ENCODE measurements at places on chromosomes 5 and 9. TPM values are rescaled to one million over a fixed set of nuclear protein-coding genes. Genes with fewer than 3 reads are reported as not detected.

GRCh38 chr5:14552017-14552416, 29.6 kb upstream of the OTULINL start:
- no peak for ATAC-seq

DNA sequence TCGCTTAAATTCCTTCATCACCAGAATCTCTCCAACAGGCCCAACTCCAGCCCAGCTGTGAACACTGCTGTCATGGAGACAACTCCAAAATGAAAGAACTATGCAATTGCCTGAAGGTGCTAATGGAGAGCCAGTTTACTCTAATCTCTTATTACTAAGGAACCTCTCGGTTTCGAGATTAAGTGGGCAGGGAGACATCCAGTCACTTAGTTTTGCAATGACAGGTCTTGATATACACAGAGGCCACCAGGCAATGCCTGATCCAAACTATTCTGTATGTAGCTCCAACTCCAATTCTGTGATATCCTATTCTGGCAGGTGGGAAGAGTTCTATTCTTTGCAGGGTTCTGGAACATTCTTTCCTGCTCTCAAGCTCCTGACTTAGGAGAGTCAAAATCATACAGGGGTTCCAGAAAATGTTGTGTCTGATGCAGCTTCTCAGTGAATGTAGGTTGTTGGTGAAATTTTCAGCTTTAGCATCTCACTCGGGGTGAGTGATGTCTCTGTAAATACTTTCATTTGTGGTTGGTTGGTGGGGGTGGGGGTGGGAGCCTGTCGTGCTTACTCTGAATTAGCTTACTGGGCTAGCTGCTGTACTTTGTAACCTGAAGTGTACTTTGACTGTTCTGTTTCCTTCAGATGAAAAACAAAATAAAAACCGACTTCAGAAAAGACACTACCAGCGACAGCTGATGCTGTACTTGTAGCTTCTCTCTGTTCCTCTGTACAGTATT, 170.9 kb downstream of the PALM2AKAP2 start:
- ATAC-seq: no peak

- no peak for ATAC-seq
Observed at GRCh38 chr9:79000230-79001002, 571.3 kb upstream of the TLE4 start.

DNA sequence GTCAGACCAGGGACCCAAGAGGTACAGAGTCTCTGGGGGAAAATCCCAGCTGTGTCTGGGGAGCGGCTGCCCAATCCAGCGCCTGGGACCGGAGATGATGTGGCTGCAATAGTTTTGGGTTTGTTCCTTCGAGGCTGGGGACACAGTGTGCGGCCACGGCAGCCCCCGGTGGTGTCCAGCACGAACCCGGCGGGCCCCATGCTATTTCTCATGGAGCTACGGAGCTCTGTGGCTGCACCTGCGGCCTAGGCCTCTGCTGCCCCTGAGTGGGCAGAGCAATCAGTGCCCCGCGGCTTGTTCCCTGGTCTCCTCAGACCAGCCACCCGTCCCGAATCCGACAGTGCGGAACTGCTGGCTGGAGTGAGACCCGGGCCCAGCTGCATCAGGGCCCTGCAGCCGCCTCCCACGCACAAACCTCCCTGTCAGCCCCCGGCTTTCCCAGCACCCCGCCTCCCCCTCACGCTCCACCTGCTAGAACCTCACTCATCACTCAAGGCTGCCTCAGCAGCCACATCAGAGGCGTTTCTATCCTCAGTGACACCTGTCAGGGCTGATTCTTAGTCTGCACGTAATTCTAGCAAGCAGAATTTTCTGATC, 29.0 kb downstream of the SARDH start:
- no peak for ATAC-seq

DNA sequence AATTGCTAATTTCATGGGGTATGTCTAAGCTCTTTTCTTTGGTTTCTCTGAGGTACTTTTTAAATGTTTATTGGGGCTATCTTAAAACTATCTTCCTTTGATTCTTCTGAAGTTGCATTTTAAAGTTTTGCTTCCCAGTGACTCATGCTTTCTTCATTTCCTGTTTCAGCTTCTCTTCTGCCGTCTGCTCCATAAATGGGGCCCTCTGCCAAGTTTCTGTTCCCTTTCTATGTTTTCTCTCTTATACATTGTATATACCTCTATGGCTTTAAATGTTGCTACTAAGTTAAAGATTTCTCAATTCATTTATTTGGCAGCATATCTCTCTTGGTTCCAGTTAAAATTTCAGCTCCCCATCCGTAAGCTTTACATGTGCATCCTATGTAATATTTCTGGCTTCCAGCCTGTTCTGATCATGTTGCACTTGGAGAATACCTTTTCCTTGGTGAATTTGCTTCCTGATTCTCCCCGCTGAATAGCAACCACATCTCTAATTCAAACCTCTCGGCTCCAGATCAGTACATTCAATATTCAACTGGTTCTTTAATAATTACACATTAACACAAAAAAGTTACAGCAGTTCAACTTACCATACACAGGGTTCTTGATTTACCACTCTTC, 125.3 kb downstream of the ST8SIA4 start:
- ATAC-seq: no peak

- no peak for ATAC-seq
Observed at GRCh38 chr5:94188725-94189124, 429.7 kb downstream of the KIAA0825 start.

DNA sequence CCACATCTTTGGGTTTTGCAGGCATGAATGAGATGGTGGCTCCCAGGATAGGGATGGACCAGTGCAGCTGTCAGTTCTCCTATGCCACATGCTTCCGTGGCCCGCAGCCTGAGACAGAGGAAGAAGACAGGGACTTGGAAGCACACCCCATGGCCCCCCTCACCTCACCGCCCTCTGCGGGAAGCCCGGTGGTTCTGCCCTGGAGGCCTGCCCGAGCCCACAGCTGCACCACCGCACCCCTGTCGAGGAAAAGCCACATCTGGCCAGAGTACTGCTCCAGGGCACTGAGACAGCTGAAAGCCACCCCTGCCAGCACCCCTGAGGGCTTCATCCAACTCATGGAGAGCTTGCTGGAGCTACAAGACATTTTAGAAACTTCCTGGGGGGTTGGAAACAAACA, 7.6 kb upstream of the TRMT10B start:
- ATAC-seq: no peak

DNA sequence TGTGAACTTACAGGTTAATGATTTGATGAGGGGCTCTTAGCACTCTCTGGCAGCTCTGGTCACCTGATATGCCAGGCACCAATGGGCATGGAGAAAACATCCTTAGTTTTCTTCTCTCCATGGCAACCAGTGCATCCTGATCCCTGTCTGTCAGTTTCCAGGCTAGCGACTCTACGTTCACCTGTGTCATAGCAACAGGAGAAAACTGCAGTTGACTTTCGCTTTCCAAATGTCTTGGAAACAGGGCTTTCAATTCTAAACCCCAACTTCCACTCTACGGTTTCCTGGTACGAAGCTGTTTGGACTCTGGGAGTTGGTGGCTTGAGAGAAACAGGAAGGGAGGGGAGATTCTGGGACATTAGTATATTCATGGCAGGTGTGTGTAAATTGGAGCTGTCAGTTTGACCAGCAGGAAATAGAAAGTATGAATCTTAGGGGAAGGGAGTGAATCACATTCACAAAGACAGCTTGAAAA, 74.4 kb downstream of the SLC28A3 start:
- no peak for ATAC-seq

GRCh38 chr9:134295101-134295745, 31.0 kb upstream of the RXRA start:
- ATAC-seq: no peak

GRCh38 chr5:6712142-6712576, 1.1 kb upstream of the TENT4A start:
- ATAC-seq: no peak

DNA sequence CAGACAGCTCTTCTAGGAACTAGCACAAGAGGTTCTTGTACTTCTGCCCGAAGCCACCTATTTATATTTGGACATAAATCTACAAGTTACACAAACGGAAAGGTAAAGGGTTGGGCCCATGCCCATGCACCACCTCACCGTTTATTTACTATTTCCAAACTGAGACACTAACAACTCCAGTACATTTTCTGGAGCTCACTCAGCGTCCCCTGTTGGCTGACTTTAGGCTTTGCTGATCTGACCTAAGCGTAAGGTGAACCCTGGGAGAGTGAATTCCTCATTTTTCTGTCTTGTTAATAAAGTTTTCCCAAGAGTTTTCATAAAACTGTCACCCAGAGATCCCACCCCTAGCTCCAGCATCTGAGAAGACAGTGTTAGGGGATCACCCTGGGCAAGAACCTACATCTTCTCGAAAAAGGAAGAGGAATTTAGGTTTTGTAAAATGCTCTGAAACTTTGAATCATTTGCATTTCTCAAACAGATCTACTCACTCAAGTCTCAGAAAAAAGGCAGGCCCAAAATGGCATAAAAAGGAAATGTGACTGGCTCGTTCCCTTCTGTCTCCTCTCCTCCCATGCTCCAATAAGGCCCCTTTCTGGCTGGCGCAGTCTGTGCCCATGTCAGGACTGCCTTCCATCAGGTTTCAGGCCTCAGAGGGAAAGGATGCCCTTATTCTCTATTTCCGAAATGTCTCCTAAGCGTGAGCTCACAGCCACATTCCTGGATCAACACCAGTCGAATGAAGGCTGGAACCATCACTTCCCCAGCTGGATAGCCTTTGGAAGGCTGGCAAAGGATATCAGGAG, 201.3 kb downstream of the FANCC start:
- peak; percentile 5 for ATAC-seq

- ATAC-seq: no peak
Observed at GRCh38 chr5:135237748-135238103, 161.3 kb downstream of the MACROH2A1 start.

DNA sequence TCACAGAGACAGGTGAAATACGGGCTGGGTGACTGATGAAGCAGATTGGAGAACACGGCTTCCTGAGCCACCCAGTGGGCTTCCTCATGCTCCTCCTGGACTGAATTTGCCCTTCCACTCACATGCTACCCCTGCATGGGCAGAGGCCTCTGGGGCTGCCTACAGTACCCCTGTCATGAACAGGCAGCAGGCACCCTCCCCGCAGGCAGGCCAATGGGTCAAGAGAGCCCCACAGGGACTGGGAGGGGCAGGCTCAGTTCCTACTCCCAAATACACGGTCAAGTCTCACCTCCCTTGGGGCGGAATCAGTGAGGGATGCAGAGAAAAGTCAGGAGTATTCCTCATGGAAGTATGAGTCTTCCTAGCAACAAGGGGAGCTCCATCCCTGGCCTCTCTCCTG, 48.6 kb upstream of the ZBTB43 start:
- no peak for ATAC-seq

DNA sequence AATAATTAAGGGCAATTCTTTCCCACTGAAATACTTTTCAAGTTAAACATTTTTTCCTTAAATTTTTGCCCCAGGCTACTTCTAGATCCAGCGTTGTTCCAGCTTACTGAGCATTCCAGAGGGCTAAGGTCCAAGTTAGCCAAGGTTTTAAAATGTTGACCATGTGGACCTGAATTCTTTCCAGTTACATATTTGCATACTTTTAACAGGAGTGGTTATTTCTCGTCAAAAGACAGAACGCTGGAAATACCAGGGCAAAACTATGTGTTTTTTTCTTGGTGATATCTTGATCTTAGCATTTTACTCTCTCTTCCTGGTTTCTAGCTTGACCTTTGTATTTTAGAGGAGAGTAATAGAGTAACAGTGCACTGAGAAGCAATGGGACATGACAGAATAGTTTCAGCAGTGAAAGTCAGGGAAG, 32.8 kb downstream of the TMC1 start:
- peak; percentile 67 for ATAC-seq

- ATAC-seq: no peak
Observed at GRCh38 chr9:117705386-117705785, 1.2 kb downstream of the TLR4 start.

DNA sequence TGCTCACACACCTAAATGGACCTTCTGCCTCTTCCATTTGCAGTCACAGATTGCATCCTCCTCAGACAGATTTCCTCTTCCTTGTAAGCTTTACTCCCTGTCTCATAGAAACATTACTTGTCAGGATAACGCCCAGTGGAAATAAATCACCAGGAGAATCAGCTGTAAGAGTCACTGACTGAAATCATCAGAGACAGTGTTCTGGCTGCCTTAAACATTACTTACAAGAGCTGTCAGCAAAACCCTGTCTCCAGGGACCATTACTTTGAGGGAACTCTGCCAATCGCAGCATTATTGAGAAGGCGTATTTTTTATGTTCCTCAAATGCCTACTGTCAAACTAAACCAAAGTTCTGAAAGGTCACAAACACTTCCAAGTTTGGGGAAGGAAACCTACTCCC, 5.9 kb downstream of the DPYSL3 start:
- ATAC-seq: peak; percentile 53

GRCh38 chr9:76223749-76224340, 170.4 kb downstream of the RFK start:
- peak; percentile 57 for ATAC-seq

- ATAC-seq: no peak
Observed at GRCh38 chr5:136906545-136906944, 541.2 kb upstream of the TRPC7 start.

DNA sequence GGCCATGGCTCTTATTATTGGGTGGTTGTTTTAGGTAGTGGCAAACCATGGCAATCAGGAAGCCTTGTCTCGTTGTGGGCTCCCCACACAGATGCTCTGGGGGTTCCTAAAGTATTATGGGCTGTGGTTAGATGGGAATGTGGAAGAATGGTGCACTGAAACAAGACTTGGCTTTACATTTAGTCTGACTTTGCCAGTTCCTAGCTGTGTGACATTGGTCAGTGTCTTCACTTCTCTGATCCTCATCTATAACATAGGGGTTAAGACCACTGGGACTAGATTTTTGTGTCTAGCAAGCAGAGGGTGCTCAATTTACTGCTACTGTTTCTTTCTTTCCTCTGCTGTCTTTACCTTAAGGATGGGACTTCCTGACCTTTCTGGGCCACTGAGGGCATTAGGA, 149.5 kb downstream of the HSPA4 start:
- ATAC-seq: no peak

DNA sequence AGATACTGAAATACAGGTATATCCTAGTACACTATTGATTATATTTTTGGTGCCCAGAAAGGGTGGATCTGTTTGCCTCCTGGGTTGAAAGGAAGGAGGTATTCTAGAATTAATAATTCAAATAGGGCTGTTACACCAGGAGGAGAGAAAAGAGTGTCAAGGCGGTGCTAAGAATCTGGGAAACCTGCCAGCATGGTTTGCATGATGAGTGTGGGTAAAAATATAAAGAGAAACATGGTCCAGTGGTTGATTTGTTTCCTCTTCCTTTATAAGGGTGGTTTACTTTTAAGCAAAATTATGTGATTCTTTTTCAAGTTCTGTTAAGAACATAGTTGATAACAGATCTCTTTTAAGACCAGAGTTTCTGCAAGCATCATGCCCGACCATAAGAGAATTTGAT, 69.4 kb upstream of the NFIB start:
- no peak for ATAC-seq

The LOX gene
- total RNA-seq: 2.8 TPM

The SYNPO gene
- 31.6 TPM for total RNA-seq

The RNF183 gene
- total RNA-seq: not detected

The FAT2 gene
- not detected for total RNA-seq

The UBE2D2 gene
- 114 TPM for total RNA-seq

The CTNND2 gene
- total RNA-seq: 0.40 TPM

The WDR31 gene
- total RNA-seq: 2.1 TPM

The CYSRT1 gene
- total RNA-seq: 1.1 TPM

The NEUROG1 gene
- not detected for total RNA-seq
